ENCODE measurements at places on chromosomes 5 and 9.

- no peak for DNase-seq
Observed at GRCh38 chr9:88533951-88534455, 975 bp upstream of the NXNL2 start.

DNA sequence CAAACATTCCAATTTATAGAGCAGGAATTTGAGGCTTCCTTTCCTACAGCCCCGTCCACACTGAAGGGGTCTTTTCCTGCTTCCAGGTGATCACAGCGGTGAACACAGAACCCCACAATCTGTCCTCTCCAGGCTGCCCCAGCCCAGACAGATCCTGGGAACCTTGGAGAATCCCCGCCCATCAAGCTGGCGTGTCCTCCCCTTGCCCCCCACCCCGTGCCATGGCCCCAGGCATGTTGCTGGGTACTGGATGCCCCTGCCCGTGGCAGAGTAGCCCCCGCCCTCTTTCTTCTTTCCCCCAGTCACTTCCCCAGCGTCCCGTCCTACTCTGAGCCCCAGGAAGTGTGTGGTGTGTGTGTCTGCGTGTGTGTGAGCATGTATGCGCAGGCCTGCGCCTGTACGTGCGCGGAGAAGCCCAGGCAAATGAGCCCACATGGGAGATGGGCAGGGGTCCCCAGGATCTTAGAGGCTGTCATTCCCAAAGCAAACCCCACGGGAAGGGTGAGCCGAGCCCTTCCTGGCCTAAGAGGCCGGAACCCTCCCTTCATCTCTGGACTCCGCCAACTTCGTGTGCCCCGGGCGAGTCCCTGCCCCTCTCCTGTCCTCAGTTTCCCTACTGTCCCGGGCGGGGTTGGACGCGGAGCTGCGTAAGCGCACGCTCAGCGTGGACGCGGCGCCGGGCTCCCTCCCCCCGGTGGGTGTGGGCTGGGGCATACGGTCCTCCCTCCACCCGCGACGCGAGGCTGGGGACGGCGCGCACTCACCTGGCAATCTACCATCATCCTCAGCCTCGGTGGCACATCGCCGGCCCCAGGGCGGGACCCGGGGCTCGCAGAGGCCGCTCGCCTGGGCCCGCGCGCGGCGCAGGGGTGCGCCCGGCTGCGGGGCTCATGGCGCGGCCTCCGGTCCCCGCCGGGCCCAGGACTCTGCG, 15.2 kb downstream of the GBGT1 start:
- DNase-seq = no peak

DNA sequence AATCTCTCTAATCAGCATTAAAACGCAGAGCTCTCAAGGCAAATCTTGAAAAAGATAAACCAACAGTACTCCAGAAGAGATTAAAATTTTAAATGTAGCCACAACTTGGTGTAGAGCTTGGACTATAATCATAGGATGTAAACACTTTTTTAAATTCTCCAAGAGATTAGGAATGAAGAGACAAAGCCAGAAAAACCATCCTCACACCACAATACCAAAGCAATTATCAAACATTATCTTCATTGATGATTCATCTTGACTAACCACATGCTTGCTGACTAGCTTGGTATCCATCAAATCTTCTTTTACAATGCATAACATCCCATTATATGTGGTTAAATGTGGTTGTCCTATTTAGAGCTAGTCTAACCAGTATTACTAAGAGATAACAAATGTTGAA, 815.1 kb downstream of the TLE1 start:
- DNase-seq = no peak

- no peak for DNase-seq
Observed at GRCh38 chr5:150625164-150625535, 15.3 kb upstream of the SYNPO start.

- DNase-seq = no peak
Observed at GRCh38 chr9:120918931-120919842, 7.4 kb downstream of the TRAF1 start.

DNA sequence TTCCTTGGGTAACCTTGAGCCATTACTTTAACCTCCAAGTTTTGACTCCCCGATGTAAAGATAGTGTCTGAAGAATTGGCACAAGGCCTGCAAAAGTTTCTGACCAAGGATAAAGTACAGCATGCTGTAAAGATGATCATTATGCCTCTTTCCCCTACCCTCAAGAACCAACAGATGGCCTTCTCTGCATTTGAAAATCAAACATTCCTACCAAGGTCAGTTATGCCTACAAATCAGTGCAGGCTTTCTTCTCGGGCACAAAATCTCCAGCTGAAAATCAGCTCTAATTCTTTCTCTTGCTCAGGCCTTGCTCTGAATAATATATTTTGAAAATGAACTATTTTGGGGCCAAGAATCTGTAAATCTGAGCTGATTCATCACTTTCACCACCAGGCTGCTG, 59.7 kb downstream of the PPP2R2B start:
- DNase-seq = no peak

DNA sequence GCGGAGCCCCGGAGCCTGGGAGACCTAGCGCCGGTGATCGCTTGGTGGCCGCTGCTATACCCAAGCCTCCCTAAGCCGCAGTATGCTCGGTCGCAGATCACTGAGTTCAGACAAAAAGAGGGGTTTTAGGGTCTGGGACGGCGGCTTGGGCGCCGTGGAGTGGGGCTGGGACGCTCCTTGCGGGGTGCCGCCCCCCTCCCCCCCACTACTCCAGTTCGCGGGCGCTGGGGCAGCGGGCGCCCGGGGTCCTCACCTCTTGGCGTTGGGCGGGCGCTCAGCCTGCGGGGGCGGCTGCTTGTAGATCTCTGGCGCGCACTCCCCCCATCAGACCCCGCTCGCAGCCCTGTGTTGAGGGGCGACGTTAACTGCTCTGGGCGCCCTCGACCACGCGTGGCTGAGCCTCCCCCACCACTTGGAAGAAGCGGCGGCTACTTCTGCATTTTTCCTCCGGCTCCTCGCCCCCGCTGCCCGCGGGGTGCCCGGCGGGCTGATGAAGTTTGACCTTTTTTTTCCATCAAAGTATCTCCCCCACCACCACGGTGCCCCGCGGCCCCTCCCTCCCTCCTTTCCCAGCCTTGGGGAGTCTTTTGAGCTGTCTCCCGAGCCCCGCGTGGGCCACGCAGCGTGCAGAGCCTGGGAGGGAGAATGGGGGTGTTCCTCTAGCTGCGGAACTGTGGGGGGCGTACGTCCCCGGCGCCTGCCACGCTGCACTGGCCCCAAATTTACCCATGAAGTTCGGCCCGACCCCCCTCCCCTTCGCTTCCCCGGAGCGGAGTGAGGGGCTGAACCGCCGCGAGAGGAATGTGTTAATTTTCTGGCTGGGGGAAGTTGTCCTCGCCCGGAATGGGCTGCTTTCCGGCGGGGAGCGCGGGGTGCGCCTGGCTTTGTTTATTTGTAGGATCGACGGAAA, 1.2 kb downstream of the CXXC5 start:
- no peak for DNase-seq

DNA sequence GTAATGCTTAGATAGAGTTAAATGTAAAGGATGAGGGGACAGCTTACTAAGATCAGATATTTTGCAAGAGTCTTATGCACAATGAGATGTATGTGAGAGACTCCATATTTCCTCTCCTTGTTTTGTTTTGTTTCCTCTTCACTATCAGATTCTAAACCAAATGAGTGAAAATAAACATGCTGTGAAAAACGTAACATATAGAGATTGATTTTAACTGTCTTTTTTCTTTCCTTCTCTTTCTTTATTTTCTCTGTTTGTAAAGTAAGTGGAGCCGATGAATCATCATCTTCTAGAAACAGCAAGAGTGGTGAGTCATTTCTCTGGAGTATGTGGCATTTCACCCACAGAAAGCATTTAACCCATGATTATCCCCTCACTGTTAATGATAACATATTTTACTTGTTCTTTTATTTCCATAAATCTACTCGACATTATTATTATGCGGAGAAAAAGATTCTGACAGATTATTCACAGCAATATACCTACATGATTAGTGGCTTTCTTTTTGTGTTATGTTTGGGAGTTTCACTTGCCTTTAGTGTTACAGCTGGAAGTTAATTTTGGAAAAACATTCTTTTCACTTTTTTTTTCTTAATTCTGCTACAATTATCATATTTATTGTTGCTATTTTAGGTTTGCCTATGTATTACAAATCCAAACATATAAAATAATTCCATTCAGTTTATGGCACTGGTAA, 2.1 kb upstream of the ANXA1 start:
- no peak for DNase-seq

GRCh38 chr9:134566936-134567335, 74.7 kb upstream of the COL5A1 start:
- DNase-seq = no peak

DNA sequence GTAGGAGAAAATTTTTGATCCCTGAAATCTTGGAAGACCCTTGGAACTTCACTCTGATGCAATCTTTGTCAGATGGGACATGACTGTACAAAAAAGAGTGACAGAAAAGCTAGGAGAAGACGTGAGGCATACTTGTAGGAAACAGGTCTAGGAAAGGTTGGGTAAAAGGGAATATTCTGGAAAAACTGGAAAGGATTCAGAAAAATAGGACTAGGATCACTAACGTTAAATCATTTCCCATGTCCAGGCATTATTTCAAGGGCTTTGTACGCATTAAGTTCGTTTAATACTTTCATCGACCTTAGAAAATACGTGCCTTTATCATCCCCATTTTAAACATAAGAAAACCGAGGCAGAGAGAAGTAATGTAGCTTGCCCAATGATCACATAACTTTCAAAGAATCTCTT, 2.9 kb downstream of the ALDH1A1 start:
- no peak for DNase-seq

GRCh38 chr5:126122942-126123341, 300.3 kb upstream of the GRAMD2B start:
- no peak for DNase-seq

DNA sequence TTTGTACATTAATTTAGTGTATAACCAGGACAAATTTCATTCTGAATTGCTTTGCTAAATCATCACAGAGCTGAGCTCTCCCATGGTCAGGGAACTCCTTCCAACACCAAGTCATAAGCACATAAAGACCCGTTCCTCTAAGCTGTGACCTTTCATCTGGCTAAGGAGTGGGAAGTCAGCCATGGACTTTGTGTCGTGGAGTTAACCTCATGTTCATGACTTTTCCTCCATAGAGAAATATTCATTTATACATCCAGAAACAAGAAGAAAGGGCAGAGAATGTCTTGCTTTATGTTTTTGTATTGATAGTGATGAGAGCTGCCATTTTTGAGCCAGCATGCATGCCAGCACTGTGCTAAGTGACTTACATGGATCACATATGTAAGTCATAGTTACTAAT, 97.5 kb downstream of the INIP start:
- no peak for DNase-seq

GRCh38 chr9:94639061-94639998, at the start of gene FBP1:
Gene FBP1 (minus strand): TSS chr9:94639518. CDS start chr9:94639310, 208 bp downstream.
- no peak for DNase-seq

DNA sequence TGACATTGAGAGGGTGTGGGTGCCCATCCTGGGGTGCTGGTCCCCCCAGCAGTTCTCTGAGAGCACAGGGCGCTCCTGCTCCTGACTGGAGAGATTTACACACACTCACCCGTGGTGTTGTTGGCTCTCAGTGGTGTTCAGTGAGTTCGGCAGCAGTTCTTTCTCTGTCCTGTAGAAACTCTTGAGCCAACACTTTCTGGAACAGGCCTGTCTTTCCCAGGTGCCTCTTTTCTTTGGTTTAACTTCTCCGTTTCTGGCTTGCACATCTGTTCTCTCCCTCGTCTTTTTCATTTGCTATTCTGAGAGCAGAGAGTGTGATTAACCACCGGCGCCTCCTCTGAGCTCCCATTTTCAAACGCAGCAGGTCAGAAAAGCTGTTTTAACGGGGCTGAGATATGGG, 284.5 kb downstream of the IRX2 start:
- no peak for DNase-seq

- peak; percentile 58 for DNase-seq
Observed at GRCh38 chr5:124574521-124575436, 171.7 kb downstream of the ZNF608 start.

DNA sequence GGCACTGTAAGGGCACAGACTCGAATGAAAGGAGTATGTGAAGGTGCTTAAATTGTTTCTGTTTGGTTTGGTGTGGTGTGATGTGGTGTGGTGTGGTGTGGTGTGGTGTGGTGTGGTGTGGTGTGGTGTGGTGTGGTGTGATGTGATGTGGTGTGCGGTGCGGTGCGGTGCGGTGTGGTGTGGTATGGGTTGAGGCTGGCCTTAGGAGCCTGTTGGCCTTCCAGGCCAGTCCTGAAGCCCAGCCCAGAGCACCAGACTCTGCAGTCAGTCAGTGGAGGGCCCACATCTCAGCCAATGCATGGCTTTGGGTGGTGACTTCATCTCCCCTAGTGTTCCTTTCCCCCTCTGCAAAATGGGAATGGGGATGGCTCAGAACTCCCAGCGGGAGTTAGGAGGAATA, 85.8 kb downstream of the KCNIP1 start:
- no peak for DNase-seq

- DNase-seq = no peak
Observed at GRCh38 chr9:97811533-97812246, 41.3 kb upstream of the FOXE1 start.

DNA sequence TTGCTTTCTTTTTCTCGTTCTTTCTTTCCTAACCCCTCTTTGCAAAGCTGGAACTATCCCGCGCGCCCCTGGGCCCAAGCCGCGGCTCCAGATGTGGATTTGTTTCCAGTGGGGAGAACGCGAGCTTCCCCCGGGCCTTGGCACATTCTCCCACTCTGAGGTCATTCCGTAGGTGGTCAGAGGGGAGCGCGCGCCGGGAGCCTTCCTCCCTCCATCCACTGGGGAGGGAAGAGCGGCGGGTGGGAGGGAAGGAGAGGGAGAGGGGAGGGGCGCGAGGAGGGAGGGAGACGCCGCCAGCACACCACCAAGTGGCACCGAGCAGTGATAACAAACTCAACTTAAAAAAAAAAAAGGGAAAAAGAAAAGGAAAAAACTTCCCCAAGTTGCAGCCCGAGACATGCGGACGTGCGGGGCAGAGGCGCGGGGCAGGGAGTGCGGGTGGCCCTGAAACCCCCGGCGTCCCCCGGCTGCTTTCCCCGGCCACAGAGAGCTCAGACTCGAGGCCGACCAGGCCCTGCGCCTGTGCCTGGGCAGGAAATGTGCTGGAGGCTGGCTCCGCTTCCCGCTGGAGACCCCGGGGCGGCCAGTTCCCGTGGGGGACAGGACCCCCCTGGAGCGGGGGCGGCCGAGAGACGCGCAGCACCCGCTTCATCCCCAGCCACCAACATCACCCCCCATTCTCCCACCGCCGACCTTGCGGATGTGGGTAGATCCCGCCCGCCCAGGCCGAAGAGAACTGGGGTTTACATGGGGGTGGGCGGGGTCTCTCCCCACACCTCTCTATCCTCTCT, 3.1 kb downstream of the IER5L start:
- no peak for DNase-seq

Data from NCI-H1930 (cell line).